ENCODE measurements at places on chromosomes 16 and 17. TPM values are rescaled to one million over a fixed set of nuclear protein-coding genes. Genes with fewer than 3 reads are reported as not detected.

Gene BAHCC1
- total RNA-seq, result 2.1 TPM

Gene UMOD
- not detected for total RNA-seq

Gene MYO15B
- 5.3 TPM for total RNA-seq

Gene MRTFB
- total RNA-seq, result 3.3 TPM

Gene NSF
- 41.3 TPM for total RNA-seq

Gene ZNRF1
- 16.6 TPM for total RNA-seq
